ENCODE measurements at places on chromosomes 4 and X.

DNA sequence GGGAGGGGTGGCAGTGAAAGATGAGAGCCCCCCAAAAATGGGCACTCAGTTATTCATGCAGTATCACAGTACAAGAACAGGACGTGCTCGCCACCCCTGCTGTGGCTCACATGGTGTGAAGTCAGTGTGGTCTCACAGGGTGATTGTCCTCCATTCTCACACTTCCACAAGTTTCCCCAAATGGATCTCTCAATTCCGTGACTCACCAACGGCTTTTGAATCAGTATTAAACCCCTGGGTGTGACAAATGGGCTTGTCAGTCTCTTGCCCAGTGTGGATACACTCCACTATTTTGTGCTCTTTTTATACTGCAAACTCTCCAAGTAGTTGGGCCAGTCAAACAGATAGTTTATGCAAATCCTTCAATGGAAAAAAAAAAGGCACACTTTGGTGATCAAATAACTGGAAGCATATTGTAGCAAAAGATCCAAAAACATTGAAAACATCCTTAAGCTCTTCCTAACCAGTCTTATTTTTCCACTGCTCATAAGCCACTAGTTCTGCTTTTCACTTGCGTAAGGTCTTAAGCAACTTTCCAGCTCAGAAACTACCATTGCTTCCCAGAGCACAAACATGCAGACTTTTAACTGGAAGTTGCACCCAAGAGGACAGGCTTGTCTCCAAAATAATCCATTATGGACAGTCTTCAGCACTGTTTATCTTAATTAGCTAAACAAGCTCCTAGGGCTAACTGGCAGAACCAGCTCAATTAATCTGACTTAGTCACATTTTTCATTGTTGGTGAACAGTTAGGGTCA, 365.7 kb downstream of the PPP3CA start:
- DNase-seq = no peak

- DNase-seq = no peak
These were observed 18.0 kb downstream of the SPINK2 start for GRCh38 chr4:56803471-56803870.

- no peak for DNase-seq
These were observed 174.5 kb downstream of the CPE start for GRCh38 chr4:165553221-165553810.

DNA sequence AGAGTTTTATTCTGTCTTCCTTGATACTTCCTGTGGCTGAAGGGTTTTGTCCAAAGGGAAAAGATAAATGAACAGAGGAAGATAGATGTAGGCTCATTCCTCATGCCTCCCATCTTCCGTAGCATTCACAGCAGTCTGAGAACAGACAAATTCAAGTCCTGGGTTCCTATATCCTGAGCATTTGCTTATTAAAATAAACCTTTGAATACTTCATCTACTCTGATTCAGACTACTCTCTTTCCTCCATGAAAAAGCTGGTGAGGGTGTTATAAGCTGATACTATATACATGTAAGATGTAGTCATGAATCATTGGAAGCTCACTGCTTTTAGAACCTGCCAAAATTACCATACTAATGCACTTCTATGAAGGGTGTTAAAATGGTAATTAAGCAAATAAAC, 61.2 kb downstream of the GAB1 start:
- DNase-seq = no peak

DNA sequence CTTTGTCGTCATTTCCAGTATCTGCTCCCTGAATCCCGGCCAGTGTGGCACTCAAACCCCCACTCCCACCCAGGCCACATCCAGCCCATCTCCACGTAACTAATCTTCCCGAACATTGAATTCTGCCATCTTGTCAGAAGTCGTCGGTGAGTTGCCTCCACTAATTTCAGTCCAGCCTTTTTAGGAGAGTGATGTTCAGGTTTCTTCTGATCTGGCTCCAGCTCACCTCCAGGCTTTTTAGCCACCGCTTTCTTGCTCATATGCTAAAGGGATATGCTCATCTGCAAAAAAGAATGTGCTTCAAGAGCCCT, 1.3 kb downstream of the TMEM165 start:
- no peak for DNase-seq

DNA sequence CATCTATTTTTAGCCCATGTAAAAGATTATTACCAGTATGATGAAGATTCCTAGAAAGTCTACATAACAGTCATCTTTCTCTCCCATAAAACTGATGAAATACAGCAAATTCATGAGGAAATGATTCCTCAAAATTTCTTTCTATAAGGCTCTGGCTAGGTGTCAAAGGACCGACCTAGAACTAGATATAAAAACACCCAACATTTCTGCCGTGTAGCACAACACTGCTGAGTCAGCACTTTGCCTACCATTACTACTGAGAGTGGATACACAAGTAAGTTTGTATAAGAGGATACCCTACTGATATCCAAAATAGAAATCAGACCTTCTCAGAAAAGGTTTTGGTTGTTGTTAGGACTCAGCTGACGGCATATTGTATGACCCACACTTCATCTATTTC, 24.7 kb downstream of the TMEM47 start:
- no peak for DNase-seq

DNA sequence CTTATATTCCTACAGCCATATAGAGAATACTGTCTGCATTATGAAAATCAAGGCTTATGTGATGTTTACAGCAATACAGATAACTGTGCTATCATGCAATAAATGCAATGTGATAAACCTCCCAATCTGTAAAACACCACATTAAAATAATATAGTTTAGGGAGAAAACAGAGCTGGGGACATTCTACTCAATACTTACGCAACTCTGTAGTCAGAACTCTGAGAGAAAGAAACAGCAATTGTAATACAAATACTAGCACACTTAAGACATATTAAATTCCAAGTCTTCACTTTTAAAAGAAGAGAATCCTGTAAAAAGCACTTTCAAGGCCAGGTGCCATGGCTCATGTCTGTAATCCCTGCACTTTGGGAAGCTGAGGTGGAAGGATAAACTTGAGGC, 61.4 kb downstream of the ANKRD17 start:
- DNase-seq = no peak

All from activated CD4-positive, alpha-beta T cell treated with anti-CD3 and anti-CD28 coated beads, Interleukin-2, amount 50 U/mL, for 4 hours (primary cell).